ENCODE measurements at places on chromosomes 3 and 15.

GRCh38 chr3:28982906-28983305 is 298.0 kb upstream of the RBMS3 start:
- DNase-seq, result no peak

DNA sequence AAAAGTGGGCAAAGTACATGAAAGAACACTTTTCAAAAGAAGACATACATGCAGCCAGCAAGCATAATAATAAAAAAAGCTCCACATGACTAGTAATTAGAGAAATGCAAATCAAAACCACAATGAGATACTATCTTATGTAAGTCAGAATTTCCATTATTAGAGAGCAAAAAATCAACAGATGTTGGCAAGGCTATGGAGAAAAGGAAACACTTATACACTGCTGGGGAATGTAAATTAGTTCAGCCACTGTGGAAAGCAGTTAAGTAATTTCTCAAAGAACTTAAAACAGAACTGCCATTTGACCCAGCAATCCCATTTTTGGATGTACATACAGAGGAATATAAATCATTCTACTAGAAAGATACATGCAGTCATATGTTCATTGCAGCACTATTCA is 360.7 kb downstream of the NSUN3 start:
- peak; percentile 56 for DNase-seq

GRCh38 chr3:197256836-197257444 is 41.5 kb downstream of the DLG1 start:
- peak; percentile 7 for DNase-seq

GRCh38 chr3:147407114-147407497 is 763 bp upstream of the ZIC4 start:
- DNase-seq, result no peak

DNA sequence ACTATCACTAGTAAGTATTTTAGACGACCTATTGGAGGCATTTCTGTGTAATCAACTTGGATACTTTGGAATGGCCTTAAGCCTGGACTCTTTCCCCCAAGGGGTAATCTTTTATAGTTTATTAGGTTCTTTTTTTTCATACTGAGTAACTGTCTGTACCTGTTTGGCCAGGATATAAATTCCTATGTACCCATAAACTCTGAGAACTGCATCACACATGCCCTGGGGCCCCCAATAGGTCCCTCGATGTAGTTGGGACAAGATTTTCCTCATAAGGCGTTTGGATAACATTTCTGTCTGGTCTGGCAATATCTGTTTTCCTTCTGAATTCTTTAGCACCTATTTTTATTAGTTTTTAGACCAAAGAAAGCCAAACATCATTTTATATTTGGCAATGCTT is 86.4 kb upstream of the WNT7A start:
- DNase-seq, result no peak

GRCh38 chr3:95886616-95887015 is 927.8 kb upstream of the EPHA6 start:
- no peak for DNase-seq

DNA sequence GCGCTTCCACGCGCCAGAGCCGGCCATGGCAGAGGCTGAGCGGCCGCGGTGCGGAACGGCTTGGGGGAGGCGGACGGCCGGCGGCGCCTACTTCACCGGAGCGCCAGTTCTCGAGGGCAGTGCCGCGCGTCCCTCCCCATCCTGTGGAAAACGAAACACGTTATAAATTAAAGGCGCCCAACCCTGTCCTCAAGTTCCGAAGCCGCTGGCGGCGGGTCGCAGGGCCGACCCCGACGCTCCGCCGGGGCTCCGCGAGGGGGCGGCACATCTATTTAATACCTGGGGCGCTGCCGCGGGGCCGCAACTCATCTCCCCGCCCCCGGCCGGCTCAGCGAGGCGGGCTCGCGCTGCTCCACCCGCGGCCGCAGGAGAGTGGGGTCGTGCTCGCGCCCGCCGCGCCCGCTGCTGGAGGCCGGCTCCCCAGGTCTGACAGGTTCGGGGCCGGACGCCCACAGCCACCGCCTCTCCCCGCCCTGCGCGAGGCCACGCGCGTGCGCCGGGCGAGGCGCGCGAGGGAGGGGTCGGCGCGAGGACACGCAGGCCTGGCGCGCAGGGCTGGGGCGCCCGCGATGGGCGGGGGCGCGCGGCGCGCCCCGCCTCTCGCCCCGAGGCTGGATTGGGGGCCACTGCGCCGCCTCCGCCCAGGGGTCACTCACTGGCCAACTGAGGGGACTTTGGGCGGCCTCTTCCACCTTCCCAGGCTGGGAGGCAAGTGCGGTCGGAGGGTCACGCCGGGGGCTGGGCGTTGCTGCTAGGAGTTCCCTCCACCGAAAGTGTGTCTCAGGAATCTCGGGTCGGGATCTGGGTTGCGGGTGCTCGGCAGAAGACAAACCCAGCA is at the start of gene SLC30A4:
TSS of gene SLC30A4 (minus strand) at position 428 of the 838 bp plus-strand sequence. CDS start at position 27, 401 bp downstream.
- DNase-seq, result no peak

- no peak for DNase-seq
Observed at GRCh38 chr3:164024786-164025185, 1053.5 kb downstream of the SI start.

- no peak for DNase-seq
Observed at GRCh38 chr3:18234717-18235335, 190.3 kb downstream of the SATB1 start.

GRCh38 chr3:51789437-51789836 is 10.4 kb upstream of the IQCF6 start:
- DNase-seq, result no peak

DNA sequence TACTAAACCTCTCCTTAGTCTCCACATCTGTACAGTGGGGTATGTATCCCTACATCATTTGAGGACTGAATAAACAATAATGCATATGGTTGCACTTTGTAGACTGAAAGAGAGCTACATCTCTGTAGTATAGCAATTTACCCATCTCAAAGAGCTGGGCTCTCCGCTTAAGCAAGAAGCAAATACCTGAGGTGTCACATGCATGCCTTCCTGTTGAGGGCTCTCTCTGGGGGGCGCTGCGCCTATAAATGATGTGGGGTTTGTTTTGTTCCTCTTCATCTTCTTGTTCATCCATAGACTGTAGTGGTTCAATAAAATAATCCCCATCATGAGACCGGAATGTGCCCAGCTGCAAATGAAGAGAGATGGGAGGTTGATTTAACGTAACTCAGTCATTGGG is 6.8 kb downstream of the ADAMTS9 start:
- DNase-seq, result no peak

- no peak for DNase-seq
Observed at GRCh38 chr3:99789011-99789721, 28.5 kb upstream of the CMSS1 start.

GRCh38 chr15:63833021-63833696 is 589 bp downstream of the HERC1 start:
- no peak for DNase-seq

DNA sequence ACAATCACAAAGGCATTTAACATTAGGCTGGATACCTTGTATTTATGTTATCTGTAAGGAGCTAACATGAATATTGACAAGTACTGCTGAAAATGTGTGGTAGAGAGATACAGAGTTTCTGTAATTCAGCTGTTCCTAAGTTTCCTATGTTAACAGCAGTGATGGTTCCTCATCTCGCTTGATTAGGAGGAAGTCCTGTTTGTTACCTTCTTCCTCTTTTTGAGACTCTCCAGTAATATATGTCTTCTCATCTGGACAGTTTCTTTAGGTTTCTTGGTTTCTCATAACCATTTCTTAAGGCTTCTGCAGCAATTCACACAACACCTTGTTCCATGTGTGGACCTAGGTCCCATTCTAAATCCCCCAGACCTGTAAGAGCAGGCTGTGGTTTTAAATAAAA is 11.4 kb upstream of the PEX5L start:
- no peak for DNase-seq

DNA sequence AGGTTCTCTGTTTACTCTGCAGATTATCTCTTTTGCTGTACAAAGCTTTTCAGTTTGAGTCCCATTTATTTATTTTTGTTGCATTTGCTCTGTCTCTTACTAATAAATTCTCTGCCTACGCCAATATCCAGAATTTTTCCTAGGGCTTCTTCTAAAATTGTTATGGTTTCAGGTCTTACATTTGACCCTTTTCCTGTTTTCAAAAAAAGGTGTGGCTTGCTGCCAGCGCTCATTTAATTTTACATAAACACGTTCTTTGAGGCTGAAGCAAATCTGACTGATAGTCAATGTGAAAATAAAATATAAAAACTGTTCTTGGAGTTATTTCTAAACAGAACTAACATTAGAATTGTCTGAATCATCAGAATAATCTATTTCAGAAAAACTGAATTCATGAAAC is 32.1 kb downstream of the DCBLD2 start:
- no peak for DNase-seq

GRCh38 chr15:81196576-81197254 is at the start of gene IL16:
Gene IL16 (plus strand): TSS chr15:81196879. CDS start chr15:81225400, 28,521 bp downstream.
- no peak for DNase-seq

DNA sequence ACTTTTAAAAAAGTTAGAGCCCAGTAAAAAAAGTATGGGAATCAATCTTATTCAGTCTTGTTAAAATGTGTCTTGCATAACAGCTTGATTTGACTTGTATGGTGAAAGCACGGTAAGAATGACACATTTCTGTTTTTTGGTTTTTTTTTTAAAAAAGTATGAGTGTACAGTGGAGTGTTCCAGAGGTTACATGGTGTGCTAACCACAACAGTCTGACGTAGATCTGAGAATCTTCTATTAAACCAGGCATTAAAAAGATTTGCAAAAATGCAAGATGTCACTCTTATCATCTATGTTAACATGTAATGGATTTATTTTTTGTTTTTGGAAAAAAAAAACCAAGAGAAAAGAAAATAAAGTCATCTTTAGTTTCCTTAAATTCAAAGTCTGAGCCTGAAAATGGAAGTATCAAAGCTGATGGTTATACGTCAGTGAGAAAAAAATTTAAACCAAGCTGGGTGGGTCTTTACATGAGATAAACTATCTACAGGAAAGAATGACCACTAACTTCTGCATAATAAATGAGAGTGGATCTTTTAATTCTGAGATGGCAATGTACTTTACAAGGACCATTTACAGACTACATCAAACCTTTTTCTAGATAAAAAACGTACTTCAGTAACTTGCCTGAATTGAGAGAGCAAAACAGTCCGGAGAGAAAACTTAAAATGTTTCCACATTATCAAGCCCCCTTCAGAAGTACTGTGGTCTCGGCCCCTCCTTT is 1.6 kb downstream of the GABPB1 start:
- peak; percentile 69 for DNase-seq

GRCh38 chr15:29570121-29570947 is 251.9 kb downstream of the TJP1 start:
- no peak for DNase-seq

- DNase-seq, result no peak
Observed at GRCh38 chr3:43194069-43194468, 88.2 kb upstream of the POMGNT2 start.

GRCh38 chr3:124611520-124611919 is 118.7 kb upstream of the UMPS start:
- DNase-seq, result no peak

DNA sequence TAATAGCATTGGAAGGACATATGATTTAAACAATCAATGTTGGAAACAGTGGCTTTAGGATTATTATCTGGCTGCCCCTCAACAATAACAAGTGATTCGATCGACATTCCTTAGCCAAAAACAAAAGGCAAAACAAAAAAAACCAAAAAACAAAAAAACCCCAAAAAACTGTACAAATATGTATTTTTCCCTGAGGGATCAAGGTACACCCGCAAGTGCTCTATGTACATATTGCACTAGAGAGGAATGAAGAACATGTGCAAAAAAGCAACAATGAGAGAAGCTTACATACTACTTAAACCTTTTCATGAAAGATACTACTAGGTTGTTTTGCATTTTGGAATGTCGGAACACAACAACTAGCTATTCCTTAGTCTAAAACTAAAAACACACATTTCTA is 14.2 kb upstream of the ICE2 start:
- DNase-seq, result no peak

- no peak for DNase-seq
Observed at GRCh38 chr15:45333550-45333949, 44.8 kb downstream of the GATM start.

GRCh38 chr3:18898911-18899310 is 249.4 kb upstream of the KCNH8 start:
- no peak for DNase-seq

- no peak for DNase-seq
Observed at GRCh38 chr3:194262925-194263305, 88.2 kb downstream of the CPN2 start.

- DNase-seq, result no peak
Observed at GRCh38 chr3:12158387-12159226, at the start of gene TIMP4. Gene TIMP4 (minus strand): TSS chr3:12158912. CDS start chr3:12158840, 72 bp downstream.

DNA sequence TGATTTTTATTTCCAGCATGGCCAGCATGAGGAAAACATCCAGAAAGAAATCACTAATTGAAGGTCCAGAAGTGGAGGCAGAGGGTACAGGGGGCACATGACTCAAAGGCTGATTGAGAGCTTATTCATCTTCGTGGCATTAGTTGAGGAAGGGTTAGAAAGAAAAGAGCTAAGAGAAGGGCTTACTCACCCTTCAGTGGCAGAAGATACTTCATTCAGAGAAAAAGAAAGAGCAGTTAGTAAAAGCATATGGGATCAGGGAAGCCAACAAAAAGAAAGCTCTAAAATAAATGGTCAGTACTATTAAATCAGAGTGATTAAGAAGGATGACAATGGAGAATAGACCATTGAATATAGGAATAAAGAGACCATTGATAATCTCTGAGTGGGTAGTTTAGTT is 25.2 kb downstream of the GAP43 start:
- DNase-seq, result no peak

- DNase-seq, result no peak
Observed at GRCh38 chr3:187798126-187798525, 52.9 kb upstream of the BCL6 start.

- no peak for DNase-seq
Observed at GRCh38 chr3:56467801-56468183, 475 bp downstream of the ERC2 start.

- DNase-seq, result no peak
Observed at GRCh38 chr3:58568572-58569286, 8.5 kb downstream of the FAM107A start.

DNA sequence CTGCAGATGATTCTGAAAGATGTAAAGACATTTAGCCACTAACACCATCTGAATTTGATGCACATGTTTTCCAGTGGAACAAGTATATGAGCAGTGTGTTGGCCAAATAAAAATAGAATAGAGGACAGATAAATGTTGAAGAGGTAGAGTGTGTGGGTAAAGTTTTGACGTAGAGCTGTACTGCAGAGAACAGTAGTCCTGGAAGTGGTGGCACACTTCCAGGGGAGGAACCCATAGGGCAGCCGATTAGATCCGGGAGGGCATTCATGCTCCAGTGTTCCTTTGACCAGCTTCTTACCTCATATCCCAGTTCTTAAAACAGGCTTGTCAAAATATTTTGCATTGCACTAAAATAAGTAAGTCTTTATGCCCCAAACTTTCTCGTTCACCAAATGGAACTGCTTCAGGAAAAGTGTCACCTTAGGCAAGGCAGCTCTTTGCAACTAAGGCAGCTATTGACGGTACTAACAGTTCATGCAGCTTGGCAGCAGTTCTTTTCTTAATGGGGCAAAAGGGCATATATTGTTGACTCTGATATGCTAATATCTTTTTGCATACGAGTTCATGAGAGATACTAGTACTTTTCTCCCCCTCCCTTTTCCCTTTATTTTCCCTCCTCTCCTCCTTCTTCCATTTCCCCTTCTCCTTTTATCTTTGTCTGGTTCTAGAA is 429.3 kb upstream of the AZI2 start:
- no peak for DNase-seq

- DNase-seq, result no peak
Observed at GRCh38 chr3:127005864-127006500, 23.1 kb downstream of the PLXNA1 start.
